Pericardium fibroblast (primary cell): ENCODE measurements at places on chromosomes 6 and 20. TPM values are rescaled to one million over a fixed set of nuclear protein-coding genes. Genes with fewer than 3 reads are reported as not detected.

Gene LY6G6F
- total RNA-seq = not detected in 2 replicates

Gene JAG1
- total RNA-seq = 18.6 and 54.8 TPM in 2 replicates

Gene PXDC1
- 85.8 and 119 TPM in 2 replicates for total RNA-seq

Gene MYLIP
- 14.5 and 25.6 TPM in 2 replicates for total RNA-seq

Gene UST
- 15.2 and 17.6 TPM in 2 replicates for total RNA-seq

Gene NOL7
- total RNA-seq = 78.1 and 78.3 TPM in 2 replicates

Gene PCK1
- not detected in 2 replicates for total RNA-seq

Gene ALDH8A1
- total RNA-seq = 0.09 TPM in 1 of 2 replicates, not detected in the other

Gene SLC22A16
- total RNA-seq = not detected in 2 replicates

Gene NMBR
- total RNA-seq = not detected in 2 replicates

Gene WFDC10A
- not detected in 2 replicates for total RNA-seq

Gene CLDN20
- not detected in 2 replicates for total RNA-seq

Gene RSPH9
- 0.47 and 1.2 TPM in 2 replicates for total RNA-seq

Gene PGK2
- total RNA-seq = not detected in 2 replicates

Gene FAM209B
- not detected in 2 replicates for total RNA-seq

Gene BTNL2
- total RNA-seq = not detected in 2 replicates

Gene VNN1
- 0.70 TPM in 1 of 2 replicates, not detected in the other for total RNA-seq

Gene SLCO4A1
- total RNA-seq = 0.12 and 0.26 TPM in 2 replicates

Gene GSTA2
- total RNA-seq = not detected in 2 replicates

Gene COL21A1
- total RNA-seq = 77.5 and 151 TPM in 2 replicates

Gene RREB1
- 11.9 and 13.6 TPM in 2 replicates for total RNA-seq

Gene GFRAL
- total RNA-seq = not detected in 2 replicates

Gene CLIC1
- total RNA-seq = 266 and 364 TPM in 2 replicates

Gene PCIF1
- total RNA-seq = 11.6 and 16.3 TPM in 2 replicates

Gene FAXC
- total RNA-seq = 0.26 and 0.58 TPM in 2 replicates

Gene HRH3
- not detected in 2 replicates for total RNA-seq

Gene BANF2
- total RNA-seq = not detected in 2 replicates

Gene POLR3F
- 5.6 and 7.7 TPM in 2 replicates for total RNA-seq

Gene RAMACL
- total RNA-seq = 0.17 and 0.23 TPM in 2 replicates

Gene C6orf15
- not detected in 2 replicates for total RNA-seq

Gene PROKR2
- total RNA-seq = not detected in 2 replicates

Gene TSBP1
- total RNA-seq = not detected in 2 replicates
